ENCODE measurements at places on chromosomes 7 and 10.

DNA sequence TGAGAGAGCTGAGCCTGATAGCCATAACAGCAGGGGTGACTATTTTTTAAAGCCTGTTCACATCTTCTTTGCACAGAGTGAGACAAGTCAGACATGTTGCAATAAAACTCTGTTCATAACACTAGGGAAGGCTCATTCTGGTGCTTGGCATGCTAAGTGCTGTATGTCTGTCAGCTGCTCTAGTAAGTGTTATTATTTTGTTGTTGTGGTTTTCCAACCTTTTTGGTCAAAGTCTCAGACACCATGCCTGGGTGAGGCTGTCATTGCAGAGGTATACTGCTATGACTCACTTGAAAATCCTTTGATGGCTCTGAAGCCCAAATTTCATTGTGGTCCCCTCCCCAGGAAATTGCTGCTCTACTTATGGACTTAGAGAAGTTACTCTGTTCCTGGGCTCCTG is 129.7 kb downstream of the ADRA2A start:
- no peak for DNase-seq

GRCh38 chr7:66503551-66504031 is 125.1 kb upstream of the KCTD7 start:
- DNase-seq, result no peak

- DNase-seq, result no peak
Measured at GRCh38 chr10:97974100-97974499, 56.3 kb downstream of the CRTAC1 start.

- DNase-seq, result no peak
Measured at GRCh38 chr7:133234961-133235875, 17.7 kb upstream of the EXOC4 start.

DNA sequence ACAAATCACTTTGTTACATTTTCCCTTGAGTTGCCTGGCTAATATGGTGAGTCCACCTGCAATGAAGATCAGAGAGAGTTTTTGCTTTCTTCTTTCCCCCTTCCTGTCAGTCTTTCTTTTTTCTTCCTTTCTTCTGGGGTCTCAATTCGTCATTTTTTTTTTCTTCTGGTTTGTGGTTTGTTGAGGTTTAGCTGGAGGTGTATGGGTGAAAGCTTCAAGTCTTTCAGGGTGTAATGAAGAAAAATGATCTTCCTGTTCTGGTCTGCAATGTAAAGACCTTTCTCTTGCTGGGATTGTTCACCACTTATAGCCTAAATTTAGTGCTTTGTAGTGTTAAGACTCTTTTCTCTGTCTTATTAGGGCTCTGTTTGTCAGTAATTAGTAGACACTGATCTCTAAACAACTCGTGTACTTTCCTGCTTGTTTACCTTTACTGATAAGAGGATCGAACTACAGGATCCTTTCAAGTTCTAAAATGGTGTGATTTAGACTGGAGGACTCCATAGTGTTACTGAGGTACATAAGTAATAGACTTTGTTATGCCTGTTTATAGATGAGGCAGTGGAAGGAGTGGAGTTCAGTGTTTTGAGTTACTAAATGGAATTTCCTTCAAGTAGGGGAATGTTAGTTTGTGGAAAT is 129.1 kb downstream of the SUGCT start:
- DNase-seq, result no peak

- DNase-seq, result no peak
Measured at GRCh38 chr10:120229641-120230040, 227.4 kb upstream of the PLPP4 start.

DNA sequence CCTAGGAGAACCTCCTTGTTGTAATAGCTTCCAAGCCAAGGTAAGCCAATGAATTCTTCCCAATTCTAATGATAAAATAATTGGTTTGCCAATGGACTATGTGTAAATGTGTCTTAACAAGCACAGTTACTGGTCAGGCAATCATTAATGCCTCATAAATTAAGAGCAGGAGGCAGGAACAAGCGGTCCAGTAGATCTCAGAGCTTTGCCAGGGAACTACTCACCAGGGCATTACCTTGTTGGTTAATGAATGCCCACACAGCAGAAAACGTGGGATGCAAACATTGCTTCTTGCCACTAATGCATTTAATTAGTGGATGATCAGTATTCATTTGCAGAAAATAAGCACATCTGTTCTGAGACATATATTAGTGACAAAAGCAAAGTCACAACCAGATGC is 26.7 kb upstream of the ZNF800 start:
- no peak for DNase-seq

DNA sequence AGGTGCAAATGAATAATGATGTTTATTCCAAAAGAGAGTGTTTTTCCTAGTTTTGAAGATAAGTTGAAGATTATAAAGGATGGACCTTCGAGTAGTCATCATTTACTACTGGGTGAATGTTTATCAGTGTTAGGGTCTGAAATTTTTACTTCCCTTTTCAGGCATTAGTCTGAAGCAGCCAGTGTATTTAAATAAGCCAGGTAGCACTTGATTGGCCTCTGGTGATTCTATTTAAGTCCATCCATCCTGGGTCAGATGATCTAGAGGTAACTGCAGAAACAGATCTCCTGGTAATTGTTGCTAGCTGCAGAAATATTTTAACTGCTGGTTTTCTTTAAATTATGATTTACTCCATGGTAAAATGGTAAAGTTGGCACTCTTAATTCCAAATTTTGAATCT is 34.1 kb upstream of the AGR2 start:
- DNase-seq, result no peak

DNA sequence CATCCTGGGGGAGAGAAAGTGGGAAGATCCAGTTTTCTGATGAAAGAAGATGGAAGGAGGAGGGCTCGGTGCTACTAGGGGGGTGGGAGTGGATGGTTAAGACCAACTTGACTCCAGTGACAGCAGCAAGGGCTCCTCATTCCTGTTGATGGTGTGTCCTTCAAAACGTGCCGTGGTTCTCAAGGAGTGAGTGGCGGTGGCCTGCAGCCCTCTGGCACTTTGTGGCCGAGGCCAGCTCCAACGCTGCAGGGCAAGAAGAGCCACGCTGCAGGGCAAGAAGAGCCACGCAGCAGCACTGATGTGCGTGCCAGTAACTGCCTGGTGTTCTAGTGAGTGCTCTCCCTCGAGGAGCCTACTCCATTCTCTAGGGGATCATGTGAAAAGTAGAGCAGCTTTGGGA is 72.1 kb downstream of the GRK5 start:
- no peak for DNase-seq

DNA sequence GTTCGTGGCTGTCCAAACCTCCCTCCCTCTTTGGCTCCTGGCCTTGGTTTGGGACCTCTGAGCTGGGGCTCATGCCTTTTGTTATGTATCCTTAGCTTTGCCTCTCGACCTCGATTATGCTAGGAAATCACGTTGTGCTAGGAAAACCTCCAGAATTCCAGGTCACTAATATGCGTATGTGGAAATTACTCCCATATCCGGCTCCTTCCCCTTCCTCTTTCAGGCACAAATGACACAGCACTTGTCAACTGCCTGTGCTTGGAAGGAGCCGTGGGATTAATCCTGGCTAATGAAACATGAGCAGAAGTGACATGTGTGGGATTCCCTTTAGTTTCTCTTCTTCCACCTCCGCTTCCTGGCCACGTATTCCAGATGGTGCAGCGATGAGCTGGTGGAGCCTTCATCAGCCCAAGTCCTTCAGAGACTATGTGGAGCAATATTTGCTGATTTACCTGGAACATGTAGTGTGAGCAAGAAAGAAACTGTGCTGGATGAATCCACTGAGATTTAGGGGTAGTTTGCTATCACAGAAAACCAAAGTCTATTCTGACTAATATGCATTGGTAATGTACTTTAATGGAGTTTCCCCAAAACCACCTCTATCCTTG is 149.2 kb downstream of the REEP3 start:
- no peak for DNase-seq

DNA sequence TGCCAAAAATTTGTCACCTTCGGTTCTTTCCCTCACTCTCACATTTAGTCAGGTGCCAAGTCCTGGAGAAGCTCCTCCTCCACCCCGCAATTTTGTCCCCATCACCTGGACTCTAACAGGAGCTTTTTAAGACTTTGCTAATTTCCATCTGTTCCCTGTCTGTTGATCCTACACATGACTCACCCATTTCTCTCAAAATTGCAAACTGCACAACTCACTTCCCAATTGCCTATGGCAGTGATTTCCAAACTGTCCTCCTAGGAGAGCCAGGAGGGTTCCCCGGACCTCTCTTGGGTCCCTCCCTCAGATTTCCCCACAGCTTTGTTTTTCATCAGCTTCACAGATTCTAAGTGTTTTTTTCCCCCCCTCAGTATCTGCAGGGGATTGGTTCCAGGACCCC is 120.3 kb downstream of the WNT2 start:
- DNase-seq, result no peak

DNA sequence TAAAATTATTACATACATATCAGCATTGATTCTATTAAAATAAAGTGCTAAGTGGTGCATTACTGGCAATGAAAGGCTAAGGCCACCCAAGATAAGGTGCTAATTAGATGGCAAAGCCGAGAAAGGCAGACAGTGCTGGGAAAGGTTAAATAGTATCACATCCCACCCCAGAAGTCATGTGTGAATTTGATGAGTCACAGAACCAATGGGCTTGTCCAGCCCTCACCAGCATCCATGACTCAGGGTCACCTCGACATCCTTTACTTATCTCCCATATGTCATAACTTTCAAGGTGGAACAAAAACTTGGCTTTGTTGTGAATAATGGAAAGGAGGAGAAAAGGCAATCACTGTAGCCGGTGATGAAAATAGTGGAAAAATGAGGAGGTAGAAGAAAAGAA is 459.1 kb downstream of the PLXNA4 start:
- DNase-seq, result no peak

- DNase-seq, result no peak
Measured at GRCh38 chr10:22444219-22444788, 99.0 kb downstream of the SPAG6 start.

DNA sequence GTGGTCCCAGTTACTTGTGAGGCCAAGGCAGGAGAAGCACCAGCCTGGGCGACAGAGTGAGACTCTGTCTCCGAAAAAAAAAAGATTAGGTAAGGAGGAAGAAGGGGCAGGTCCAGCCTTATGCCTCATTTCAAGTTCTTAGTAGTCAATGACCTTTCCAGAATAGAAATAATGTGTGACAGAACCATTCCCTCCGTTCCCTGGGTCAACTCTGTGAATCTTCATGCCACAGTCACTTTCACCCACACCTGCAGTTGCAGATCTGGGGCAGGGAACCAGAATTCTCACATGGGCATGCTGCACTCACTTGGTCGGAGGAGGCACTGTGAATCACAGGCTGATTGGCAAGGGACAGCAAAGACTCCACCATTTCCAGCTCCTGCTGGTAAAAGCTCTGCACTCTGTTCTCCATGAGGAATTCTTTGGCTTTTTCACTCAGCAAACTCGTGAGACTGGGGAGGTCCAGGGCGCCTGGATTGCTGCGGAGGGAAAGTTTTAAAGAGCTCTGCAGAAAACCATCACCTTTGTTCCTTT is 20.7 kb downstream of the STN1 start:
- no peak for DNase-seq

GRCh38 chr10:95792211-95792780 is 36.3 kb downstream of the ENTPD1 start:
- DNase-seq, result no peak

DNA sequence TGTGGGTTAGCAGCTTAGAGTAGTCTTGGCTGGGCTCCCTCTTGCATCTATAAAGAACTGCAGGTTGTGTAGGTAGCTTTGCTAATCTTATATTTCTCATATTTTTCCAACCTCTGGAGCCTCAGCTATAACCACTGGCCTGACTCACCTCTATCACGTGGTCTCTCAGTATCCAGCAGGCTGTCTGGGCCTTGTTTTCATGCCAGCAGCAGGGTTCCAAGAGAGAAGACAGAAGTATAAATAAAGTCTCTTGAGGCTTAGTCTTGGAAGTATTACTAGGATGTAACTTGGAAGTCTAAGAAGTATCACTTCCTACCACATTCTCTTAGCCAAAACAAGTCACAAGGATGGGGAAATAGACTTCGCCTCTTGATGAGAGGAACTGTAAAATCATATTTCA is 73.3 kb downstream of the WIPF3 start:
- DNase-seq, result no peak

- DNase-seq, result no peak
Measured at GRCh38 chr7:47702080-47702479, 120.2 kb upstream of the TNS3 start.

DNA sequence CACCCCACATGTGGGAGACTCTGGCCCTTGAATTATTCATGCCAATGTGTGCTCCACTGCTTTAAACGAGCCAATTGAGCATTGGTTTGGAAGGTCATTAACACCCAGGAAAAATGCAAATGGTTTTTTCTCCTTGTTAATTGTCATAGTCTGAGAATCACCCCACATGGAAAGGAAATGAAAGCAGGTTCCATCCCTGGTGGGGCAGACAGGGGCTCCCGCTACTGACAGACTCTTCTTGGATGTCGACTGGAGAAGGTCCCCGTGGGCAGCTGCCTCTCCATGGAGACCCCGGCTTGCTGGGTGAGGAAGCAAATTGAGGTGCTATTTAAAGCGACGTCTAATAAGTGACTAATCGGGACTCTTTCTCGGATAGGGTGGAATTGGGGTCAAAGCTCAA is 32.0 kb upstream of the EN2 start:
- DNase-seq, result no peak

DNA sequence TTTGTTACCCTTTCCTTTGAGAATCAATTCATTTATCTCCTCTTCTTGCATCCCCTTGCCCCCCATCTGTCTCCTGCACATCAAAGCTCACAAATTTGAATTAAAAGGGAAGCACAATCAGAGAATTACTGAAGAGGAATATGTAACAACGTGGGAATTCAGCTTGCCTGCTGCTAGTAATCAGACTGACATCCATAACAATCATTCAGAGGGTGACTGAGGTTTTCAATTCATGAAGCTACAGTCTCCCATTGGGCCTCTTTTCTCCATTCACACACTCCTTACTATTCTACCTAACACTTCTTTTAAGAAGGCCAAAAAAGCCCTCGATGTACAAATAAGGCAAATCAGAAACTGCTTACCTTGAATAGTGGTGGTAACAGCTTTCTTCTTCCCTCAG is 24.3 kb upstream of the DNA2 start:
- DNase-seq, result no peak

- DNase-seq, result no peak
Measured at GRCh38 chr10:104077247-104077646, 8.4 kb downstream of the COL17A1 start.

DNA sequence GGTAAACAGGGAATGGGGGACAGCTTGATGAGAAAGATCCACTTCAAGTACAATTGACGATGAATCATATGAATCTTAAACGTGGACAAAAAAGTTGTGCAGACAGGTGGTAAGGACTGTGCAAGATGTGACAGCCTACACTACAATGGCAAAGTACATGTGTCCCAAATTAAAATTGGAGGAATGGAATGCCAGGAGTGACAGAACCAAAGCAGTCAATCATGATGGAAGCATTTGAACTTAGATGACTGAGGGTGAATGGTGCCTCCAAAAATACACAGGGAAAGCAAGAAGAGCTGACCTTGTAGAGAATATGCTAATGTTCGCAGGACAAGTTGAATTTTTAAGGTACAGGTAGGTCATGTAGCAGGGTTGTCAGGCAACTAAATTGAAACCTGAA is 150.3 kb upstream of the WNT16 start:
- DNase-seq, result no peak

Data from stimulated activated CD8-positive, alpha-beta memory T cell treated with anti-CD3 and anti-CD28 coated beads, Interleukin-2, amount 100 ng/mL, for 1 hour (primary cell).